ENCODE measurements at places on chromosomes 2 and 18.

- DNase-seq, result no peak
- H3K27ac ChIP-seq, result no peak overlapping the region
- H3K36me3 ChIP-seq, result no peaks in the 10 kb centered on the region
- no peaks in the 10 kb centered on the region for H3K27me3 ChIP-seq
Measured at GRCh38 chr2:209570194-209570593, 146.3 kb downstream of the MAP2 start.

GRCh38 chr2:18398833-18399232, 161.6 kb downstream of the RDH14 start:
- H3K4me3 ChIP-seq, result no peak overlapping the region
- H3K36me3 ChIP-seq, result no peaks in the 10 kb centered on the region
- no peak for DNase-seq

- H3K27me3 ChIP-seq, result peaks cover 22% of the 10 kb centered on the region
- H3K27ac ChIP-seq, result no peak overlapping the region
- peaks cover 20% of the 10 kb centered on the region for H3K4me1 ChIP-seq
- H3K4me3 ChIP-seq, result no peak overlapping the region
Measured at GRCh38 chr2:234158812-234159211, 108.3 kb downstream of the SPP2 start.

GRCh38 chr18:13328213-13328612, 109.7 kb downstream of the LDLRAD4 start:
- H3K4me1 ChIP-seq, result peaks cover 2% of the 10 kb centered on the region
- H3K36me3 ChIP-seq, result no peaks in the 10 kb centered on the region
- H3K4me3 ChIP-seq, result no peak overlapping the region
- H3K27ac ChIP-seq, result no peak overlapping the region

DNA sequence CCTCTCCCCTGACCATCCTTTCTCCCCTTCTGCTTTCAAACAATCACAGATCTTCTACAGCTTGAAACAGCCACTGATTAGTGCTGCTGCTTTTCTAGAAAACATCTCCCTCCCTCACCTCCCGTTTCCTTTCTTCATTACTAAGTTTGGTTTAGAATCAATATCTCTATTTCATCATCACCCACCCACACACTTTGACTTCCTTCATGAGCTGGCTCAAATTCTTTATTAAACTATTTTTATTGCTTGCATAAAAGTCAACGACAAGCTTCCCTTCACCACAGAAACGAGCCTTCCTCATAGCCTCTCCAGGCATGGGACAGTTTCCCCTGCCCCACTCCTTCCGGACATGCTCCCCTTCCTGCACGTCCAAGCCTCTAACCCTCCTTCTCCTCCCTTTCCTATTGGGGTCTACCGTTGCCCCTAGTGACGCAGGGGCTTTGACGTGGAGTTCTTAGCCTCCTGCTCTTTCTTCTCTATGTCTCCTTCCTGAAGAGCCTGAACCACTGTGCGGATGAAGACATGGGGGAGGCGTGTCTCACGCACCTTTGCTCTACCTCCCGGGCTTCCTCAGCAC, 172.0 kb downstream of the AFF3 start:
- H3K4me1 ChIP-seq, result peaks cover 18% of the 10 kb centered on the region
- H3K36me3 ChIP-seq, result peaks cover 83% of the 10 kb centered on the region
- no peaks in the 10 kb centered on the region for H3K27me3 ChIP-seq
- no peak overlapping the region for H3K4me3 ChIP-seq
- DNase-seq, result no peak
- H3K27ac ChIP-seq, result no peak overlapping the region

GRCh38 chr18:45119876-45120275, 439.2 kb downstream of the SETBP1 start:
- H3K27me3 ChIP-seq, result no peaks in the 10 kb centered on the region
- H3K36me3 ChIP-seq, result no peaks in the 10 kb centered on the region
- no peak overlapping the region for H3K27ac ChIP-seq

DNA sequence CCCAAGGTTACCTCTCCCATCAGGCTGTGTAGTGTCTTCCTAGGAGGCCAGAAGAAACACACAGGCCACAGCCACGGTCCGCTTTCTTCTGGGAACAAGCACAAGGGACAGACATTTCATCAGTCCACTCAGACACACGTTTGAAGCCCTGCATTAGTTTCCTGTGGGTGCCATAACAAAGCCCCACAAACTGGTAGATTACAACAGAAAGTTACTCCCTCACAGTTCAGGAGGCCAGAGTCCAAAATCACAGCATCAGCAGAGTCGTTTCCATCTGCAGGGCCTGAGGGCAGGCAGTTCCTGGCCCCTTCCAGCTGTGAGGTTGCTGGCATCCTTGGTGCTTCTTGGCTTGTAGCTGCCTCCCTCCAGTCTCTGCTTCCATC, 8.8 kb upstream of the PRLH start:
- H3K4me1 ChIP-seq, result no peaks in the 10 kb centered on the region
- H3K36me3 ChIP-seq, result no peaks in the 10 kb centered on the region
- H3K27ac ChIP-seq, result no peak overlapping the region
- no peak overlapping the region for H3K4me3 ChIP-seq
- peaks cover 19% of the 10 kb centered on the region for H3K27me3 ChIP-seq

- no peak overlapping the region for H3K4me3 ChIP-seq
- no peak overlapping the region for H3K27ac ChIP-seq
Measured at GRCh38 chr2:173866874-173867618, 98.1 kb downstream of the SP3 start.

DNA sequence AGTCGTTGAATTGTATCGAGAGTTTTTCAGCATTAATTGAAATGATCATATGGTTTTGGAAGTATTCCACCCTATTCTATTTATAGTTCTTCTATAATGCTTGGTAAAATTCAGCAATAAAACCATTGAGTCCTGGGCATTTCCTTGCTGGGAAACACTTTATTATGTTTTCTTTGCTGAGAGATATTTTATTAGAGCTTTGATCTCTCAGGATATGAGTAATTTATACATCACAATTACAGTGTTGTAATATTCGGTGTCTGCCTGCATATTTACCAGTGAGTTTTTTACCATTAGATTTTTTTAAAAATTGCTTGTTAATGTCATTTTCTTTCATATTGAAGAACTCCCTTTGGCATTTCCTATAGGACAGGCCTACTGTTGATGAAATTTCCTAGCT, 402.7 kb upstream of the FSIP2 start:
- no peak for DNase-seq
- no peaks in the 10 kb centered on the region for H3K27me3 ChIP-seq
- H3K27ac ChIP-seq, result no peak overlapping the region
- H3K4me1 ChIP-seq, result no peaks in the 10 kb centered on the region
- no peaks in the 10 kb centered on the region for H3K36me3 ChIP-seq

- no peak overlapping the region for H3K4me3 ChIP-seq
- DNase-seq, result no peak
- H3K27me3 ChIP-seq, result no peaks in the 10 kb centered on the region
- peaks cover 8% of the 10 kb centered on the region for H3K4me1 ChIP-seq
- no peaks in the 10 kb centered on the region for H3K36me3 ChIP-seq
Measured at GRCh38 chr2:239366740-239367139, 34.1 kb downstream of the HDAC4 start.

Data from activated B cell treated with CpG ODN at 0.5 μM for 24 hours (primary cell).